ENCODE measurements at places on chromosomes 5 and 9.

DNA sequence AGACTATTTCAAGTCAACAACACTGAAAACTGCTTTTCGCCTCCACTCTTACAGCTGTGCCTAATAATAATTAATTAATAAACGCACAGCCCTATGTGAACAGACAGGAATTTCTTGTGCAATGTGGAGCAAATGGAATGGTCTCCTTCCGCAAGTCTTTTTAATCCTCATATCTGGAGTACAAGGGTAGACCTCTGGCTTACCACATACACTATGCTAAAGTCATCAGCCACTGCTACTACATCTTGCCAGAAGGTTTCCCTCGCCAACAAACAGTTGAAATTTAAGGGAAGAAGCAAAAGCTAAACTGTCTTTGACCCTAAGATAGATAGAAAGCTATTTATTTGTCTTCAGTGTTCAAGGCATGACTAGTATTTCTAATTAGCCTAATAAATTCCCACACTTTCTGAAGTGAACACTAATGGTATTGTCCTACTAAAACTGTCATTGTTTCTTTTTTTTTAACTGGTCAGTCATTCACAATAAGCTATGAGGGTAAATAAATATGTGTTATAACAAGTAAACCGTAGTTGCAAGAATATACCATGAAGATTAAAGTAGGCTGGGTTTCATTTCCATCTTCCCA lies 63.9 kb downstream of the GOLPH3 start:
- DNase-seq, result no peak

DNA sequence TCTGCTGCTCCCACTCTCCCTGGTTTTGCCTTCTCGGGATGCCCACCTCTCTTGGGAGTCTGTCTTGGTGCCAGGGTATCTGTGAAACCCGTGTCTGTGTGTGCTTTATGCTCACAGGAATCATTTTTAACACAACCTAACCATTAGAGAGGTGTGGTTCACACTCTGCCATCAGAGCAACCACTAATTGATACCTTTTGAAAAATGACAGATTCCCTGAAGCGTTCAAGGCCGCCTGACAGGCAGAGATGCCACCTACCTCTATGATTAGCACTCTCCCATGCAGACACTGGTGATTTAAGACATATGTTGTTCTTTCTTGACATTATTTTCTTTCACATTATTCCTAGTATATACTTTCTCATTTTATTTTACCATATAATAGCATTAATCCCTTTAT lies 207.3 kb upstream of the SGCD start:
- no peak for DNase-seq

- no peak for DNase-seq
Measured at GRCh38 chr5:32511776-32512374, 67.3 kb upstream of the ZFR start.

GRCh38 chr5:65695162-65695755 lies 26.6 kb downstream of the SGTB start:
- DNase-seq, result no peak

GRCh38 chr9:106038266-106039001 lies 344.1 kb downstream of the TMEM38B start:
- DNase-seq, result no peak

DNA sequence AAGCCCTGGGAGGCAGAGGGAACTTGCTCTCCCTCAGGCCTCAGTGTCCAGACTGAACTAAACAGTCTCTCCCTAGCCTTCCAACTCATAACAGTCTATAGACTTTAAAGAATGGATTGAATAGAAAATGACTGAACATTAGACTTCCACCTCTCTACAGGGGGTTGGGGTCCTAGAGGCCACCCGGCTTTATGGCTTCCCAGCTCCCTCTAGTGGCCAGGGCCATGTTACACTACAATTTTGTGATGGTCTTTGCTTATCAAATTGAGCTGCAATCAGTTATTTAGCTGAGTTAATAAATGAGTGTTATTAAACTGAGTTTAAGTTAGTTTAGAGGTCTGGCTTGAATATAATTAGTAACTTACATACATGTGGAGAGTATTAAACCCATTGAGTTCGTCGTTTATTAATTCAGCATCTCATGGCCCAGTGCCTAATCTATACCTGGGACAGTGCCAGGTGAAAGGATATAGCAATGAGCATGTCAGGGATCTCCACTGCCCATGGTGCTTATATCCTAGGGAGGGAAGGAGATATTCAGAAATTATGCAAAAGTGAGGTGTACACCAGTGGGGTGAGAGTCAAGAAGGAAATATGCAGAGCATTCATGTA lies 105.2 kb downstream of the SH3TC2 start:
- no peak for DNase-seq

DNA sequence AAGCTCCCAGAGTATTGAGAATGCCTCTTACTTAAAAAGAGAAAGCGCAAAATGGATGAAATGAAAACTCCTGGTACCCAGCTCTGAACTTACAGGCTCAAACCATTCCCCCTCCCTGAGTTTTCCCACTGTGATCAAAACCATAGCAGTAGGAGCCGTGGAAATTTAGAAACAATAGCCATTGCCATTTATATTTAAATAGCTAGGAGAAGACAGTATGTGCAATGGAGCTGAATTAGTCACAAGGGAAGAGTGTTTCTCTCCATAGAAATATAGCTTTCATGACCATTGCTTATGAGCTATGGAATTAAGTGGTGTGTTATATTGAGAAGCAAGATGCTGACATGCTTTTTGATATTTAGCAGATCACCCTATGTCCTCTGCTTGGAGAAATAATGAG lies 84.6 kb downstream of the PCSK5 start:
- DNase-seq, result no peak

- no peak for DNase-seq
Measured at GRCh38 chr5:167895899-167896659, 395.4 kb upstream of the WWC1 start.

GRCh38 chr9:69097064-69097463 lies 61.5 kb downstream of the FXN start:
- no peak for DNase-seq

DNA sequence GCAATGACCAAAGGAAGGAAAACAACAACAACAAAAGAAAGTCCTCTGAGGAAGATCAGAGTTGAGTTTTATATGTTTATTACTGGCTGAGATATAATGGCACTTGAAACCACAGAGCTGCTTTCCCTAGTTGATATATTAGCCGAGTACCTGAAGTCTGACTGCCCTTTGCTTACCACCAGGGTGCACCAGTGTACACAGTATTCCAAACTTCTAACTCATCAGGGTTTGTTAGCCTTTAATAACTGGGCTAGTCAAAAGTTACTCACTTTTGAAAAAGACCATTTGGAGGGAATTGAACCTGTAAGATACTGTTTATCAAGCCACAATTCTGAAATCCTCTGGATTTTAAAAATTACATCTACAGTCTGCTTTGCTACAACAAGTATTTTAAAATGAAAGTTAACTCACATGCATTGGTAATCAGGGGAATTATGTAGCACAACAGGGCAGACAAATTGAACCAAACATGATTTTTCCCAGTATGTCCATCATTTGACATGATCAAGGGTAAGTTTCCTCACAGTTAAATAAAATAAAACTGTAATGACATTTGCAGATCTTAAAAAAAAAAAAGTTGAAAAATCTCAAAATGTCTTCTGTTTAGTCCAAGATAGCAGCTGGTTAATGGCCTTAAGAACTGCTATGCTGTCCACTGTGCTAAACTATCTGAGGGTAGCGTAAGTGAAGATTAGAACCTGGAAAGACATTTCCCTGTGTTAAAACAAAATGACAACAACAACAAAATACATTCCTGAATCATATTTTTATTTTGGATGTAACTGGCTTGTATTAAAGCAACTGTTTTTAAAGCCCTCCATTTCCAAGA lies 57.3 kb upstream of the C6 start:
- DNase-seq, result no peak

GRCh38 chr9:133842721-133843227 lies 104.6 kb upstream of the SARDH start:
- DNase-seq, result no peak

DNA sequence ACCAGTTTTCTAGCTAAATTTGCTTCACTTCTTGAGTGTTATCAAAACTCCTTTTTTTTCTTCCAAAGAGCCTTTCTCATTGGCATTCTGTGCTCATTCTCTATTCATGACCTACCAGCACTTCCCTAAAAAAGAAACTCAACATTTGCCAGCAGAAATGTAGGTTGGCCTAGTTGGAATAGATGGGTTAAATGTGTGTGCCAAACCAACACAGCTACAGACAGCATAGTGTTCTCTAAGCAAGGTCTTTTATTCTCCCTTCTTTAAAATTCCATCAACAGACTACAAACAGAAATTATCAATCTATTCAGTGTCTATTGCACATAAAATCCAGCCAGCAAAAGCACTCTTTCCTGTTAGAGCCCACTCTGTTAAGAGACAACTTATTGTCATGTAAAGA lies 255.8 kb upstream of the PUM3 start:
- DNase-seq, result no peak

GRCh38 chr9:83698976-83699585 lies 8.7 kb downstream of the UBQLN1 start:
- DNase-seq, result no peak

- no peak for DNase-seq
Measured at GRCh38 chr5:124671193-124671592, 75.2 kb downstream of the ZNF608 start.

DNA sequence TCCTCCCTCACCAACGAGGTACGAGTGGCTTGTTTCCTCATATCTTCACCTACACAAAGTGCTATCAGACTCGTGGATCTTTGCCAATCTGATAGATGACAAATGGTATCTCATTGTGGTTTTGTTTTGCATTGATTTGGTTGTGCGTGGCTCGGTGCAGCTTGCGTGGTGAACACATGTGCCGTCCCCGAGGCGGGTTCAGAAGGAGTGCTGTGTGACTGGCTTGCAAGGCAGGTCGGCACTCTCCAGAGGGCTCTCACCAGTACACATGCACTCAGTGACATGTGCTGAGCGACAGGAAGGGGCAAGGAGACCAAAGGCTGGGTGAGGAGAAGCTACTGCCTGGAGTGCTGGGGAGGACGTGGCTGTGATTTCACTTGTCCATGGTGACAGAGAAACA lies 95.3 kb upstream of the PITX1 start:
- no peak for DNase-seq

GRCh38 chr9:131024978-131025868 lies 16.2 kb downstream of the LAMC3 start:
- no peak for DNase-seq

- DNase-seq, result no peak
Measured at GRCh38 chr5:80254767-80255430, 949 bp downstream of the SERINC5 start.

DNA sequence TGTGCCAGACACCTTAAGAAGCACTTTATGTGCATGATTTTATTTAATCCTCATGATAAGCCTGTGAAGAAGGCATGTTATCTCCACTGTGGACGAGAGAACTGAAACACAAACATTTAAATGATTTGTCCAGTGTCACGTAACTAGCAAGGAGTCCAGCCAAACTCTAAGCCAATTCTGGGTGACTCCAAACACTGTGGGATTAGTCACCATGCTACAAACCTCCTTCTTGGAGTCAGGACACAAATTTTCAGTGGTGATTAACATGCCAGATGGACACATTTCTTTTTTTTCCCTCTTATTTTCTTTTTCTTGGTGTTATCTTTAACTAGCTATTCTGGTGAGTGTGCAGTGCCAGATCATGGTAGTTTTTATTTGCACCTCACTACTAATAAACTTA lies 316.8 kb downstream of the NDUFS4 start:
- no peak for DNase-seq

DNA sequence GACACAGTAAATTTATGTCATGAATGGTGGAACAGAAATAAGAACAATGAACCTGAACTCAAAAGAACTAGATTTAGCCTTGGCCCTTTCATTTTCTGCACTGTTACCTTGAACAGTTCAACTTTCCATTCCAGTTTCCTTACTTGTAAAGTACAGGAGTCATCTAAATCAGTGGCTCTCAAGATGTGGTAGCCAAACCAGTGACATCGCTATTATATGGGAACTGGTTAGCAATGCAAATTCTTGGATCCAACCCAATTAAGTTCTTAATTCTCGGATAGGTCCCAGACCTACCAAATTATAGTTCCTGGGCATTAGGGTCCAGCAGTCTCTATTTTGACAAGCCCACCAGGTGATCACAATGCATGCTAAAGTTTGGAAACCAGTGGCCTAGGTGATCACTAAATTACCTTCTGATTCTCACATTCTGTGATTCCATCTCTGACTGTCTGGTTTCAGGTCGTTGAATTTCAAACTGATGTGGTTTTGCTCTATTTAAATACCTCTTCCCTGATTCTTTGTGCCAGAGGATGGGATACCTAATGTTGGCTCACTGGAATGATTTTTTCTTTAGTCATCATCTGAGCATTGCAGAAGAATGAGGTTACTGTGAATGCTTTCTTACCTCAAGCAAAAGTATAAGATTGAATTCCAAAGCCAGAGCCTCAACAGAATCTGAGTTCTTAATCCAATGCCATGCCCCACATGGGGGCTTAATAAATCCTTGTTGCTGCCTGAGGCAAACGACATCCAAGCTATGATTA lies 253.8 kb downstream of the ENC1 start:
- no peak for DNase-seq

- no peak for DNase-seq
Measured at GRCh38 chr5:38888041-38888440, 42.2 kb downstream of the OSMR start.

DNA sequence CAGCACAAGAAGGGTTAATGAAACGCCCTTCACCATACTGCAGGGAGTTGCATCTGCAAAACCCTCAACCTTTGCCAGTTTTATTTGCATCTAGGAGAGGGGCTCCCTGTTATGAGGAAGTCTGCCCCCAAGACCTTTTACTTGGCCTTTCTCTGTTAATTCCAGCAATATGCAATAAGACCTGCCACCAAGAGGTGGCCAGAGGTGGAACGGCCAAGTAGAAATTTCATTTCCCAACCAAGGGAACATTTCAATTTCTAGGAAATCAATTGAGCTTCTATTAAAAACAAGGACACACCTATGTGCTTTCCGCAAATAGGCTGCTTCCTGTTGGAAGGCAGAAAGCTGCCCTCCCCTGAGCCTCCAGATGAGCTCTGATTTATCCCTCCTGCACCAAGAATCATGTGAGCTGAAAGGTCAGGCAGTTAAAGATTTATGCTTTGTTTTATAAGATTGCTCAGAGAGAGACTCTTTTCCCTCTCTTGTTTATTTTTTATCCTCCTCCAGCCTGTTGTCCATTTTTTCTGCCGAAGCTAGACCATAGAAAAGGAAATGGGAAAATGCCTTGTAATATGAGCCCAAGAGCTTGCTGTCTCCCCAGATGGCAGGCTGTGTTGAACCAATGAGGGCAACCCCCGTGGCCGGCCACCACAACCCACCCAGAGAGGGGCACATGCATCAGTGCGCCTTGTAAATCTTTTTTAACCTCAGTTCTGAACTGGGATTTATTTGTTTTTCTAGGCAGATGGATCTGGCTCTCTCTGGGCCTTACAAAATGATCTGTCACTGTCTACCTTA lies 572.8 kb downstream of the TLE1 start:
- DNase-seq, result no peak

DNA sequence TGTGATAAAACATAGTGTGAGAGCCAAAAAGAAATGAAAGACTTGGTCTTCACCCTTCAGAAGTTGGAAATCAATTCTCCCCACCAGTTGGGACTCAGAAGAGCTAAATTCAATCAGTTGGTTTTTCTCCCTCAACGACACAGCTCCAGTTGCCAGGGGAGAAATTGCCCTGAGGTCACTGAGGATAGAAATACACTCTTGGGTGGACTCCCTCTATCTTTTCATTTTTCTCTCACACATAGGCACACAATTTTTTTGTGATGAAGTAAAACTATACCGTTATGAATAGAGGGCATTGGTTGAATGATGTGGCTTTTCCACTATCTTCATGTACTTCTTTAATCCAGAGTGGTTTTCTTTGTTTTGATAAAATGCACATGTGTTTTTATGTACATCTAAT lies 80.2 kb downstream of the ZNF366 start:
- no peak for DNase-seq

All from activated CD4-positive, CD25-positive, alpha-beta regulatory T cell (primary cell).